ENCODE measurements at places on chromosomes 4 and X.
A peak's percentile ranks its signal among the peaks of the same experiment; 100 is the strongest.

- DNase-seq, result no peak
These were observed 223.4 kb upstream of the PRPS2 start for GRCh38 chrX:12567857-12568256.

- peak; percentile 58 for DNase-seq
These were observed 45.4 kb downstream of the MBNL3 start for GRCh38 chrX:132443196-132444135.

GRCh38 chrX:3548765-3549391 lies 164.6 kb downstream of the PRKX start:
- peak; percentile 35 for DNase-seq

DNA sequence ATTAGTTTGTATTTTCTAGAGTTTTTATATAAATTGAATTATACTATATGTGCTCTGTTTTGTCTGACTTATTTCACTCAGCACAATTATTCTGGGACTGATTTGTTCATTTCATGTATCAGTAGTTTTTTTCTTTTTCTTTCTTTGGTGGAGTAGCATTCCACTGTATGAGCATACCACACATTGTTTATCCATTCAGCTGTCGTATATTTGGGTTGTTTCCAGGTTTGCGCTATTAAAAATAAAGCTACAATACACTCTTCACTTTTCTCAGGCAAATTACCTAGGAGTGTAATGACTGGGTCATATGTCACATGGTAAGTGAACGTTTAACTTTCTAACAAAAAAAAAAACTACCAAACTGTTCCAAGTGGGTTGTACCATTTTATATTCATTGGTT lies 9.6 kb upstream of the OTUD4 start:
- no peak for DNase-seq

- no peak for DNase-seq
These were observed 81.9 kb upstream of the TMLHE start for GRCh38 chrX:155694649-155695048.

GRCh38 chrX:7146020-7146702 lies 1.4 kb upstream of the STS start:
- DNase-seq, result no peak

GRCh38 chr4:42159271-42160001 lies 7.0 kb upstream of the BEND4 start:
- DNase-seq, result no peak
